ENCODE measurements at places on chromosomes 1 and 21.

DNA sequence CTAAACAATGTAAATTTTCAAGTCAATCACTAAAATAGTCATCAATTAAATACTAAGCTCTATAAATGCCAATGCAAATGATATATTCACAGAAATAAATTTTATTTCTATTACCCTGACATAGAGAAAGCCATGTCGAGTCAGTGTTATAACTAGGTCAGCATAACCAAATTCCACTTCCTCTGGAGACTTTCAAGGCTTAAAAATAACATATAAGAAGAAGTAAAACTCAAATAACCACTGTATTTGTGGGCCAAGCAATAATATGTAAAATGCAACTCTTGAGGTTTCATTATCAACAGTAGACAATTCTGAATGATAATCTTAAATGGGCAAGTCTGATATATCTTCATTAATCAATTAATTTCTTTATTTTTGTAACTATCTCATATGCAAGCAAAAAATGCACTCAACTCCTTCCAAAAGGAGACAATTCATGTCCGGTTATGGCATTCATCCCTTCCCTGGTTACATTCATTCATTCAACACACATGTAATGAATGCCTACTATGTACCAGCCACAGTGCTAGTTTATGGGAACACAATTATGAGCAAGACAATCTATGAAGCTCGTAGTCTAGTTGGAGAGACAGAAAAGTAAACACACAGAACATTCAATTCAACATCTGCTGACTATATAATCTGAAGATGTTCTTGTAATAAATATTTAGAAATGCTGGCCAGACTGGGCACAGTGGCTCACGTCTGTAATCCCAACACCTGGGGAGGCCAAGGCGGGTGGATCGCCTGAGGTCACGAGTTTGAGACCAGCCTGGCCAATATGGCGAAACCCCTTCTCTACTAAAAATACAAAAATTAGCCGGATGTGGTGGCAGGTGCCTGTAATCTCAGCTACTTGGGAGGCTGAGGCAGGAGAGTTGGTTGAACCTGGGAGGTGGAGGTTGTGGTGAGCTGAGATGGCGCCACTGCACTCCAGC, 37.1 kb upstream of the CAP1 start:
- no peaks in the 10 kb centered on the region for H3K27me3 ChIP-seq
- H3K27ac ChIP-seq: no peak overlapping the region
- H3K4me3 ChIP-seq: no peak overlapping the region
- no peaks in the 10 kb centered on the region for H3K4me1 ChIP-seq
- no peaks in the 10 kb centered on the region for H3K36me3 ChIP-seq
- DNase-seq: no peak

DNA sequence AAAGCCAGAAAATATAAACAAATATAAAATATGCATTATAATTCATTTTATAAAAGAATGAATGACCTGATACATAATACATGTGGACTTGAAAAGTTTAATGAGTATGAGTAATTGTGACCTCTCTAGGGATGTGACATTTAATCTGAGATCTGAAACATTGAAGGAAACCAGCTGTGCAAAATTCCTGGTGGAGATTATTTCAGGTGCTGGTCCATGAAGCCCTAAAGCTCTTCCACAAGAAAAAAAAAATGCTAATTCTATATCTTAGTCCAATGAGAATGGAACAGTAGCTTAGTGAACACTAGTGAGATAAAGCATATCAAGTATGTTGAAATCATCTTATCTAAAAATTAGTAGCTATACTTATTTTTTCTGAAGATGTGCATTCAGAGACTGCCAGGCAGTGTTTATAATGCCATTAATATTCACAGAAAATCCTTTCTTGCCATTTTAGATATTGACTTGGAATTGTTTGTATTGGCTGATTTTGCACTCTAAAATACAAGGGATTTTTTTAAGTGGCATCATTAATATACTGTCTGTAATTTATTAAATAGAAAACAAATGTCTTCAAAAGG, 1485.9 kb downstream of the PLA2G4A start:
- no peaks in the 10 kb centered on the region for H3K27me3 ChIP-seq
- H3K4me3 ChIP-seq: no peak overlapping the region

DNA sequence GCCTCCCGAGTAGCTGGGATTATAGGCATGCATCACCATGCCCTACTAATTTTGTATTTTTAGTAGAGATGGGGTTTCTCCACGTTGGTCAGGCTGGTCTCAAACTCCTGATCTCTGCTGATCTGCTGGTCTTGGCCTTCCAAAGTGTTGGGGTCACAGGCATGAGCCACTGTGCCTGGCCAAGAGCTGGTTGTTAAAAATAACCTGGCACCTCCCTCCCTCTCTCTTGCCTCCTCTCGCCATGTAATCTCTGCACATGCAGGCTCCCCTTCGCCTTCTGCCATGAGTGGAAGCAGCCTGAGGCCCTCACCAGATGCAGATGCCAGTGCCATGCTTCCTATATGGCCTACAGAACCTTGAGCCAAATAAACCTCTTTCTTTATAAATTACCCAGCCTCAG, 74.7 kb upstream of the TLR5 start:
- DNase-seq: no peak
- no peaks in the 10 kb centered on the region for H3K4me1 ChIP-seq
- H3K4me3 ChIP-seq: no peak overlapping the region
- no peaks in the 10 kb centered on the region for H3K36me3 ChIP-seq
- H3K27me3 ChIP-seq: no peaks in the 10 kb centered on the region

DNA sequence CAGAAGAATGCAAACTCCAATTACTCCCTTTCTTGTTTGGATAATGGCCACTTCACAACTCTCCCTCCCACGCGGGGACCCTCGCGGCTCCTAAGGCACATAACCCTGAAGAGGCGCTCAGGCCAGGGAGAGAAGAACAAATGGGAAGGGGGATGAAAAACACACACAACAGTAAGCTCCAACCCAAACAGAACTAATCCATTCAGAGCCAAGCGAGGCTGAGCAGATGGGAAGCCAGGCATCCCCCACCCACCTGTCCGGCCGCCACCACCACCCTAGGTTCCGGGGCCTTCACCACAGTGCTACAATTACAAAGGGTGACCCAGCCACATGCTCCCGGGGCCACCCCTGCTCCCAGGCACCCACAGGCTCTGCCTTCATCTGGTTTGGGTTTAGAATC, 101.5 kb downstream of the MRPL37 start:
- H3K27ac ChIP-seq: no peak overlapping the region
- no peaks in the 10 kb centered on the region for H3K36me3 ChIP-seq
- DNase-seq: no peak
- no peak overlapping the region for H3K4me3 ChIP-seq
- no peaks in the 10 kb centered on the region for H3K27me3 ChIP-seq

- H3K4me1 ChIP-seq: no peaks in the 10 kb centered on the region
- H3K4me3 ChIP-seq: no peak overlapping the region
- H3K27ac ChIP-seq: no peak overlapping the region
- H3K27me3 ChIP-seq: no peaks in the 10 kb centered on the region
- no peak for DNase-seq
Measured at GRCh38 chr21:39117440-39117970, 65.7 kb downstream of the PSMG1 start.

DNA sequence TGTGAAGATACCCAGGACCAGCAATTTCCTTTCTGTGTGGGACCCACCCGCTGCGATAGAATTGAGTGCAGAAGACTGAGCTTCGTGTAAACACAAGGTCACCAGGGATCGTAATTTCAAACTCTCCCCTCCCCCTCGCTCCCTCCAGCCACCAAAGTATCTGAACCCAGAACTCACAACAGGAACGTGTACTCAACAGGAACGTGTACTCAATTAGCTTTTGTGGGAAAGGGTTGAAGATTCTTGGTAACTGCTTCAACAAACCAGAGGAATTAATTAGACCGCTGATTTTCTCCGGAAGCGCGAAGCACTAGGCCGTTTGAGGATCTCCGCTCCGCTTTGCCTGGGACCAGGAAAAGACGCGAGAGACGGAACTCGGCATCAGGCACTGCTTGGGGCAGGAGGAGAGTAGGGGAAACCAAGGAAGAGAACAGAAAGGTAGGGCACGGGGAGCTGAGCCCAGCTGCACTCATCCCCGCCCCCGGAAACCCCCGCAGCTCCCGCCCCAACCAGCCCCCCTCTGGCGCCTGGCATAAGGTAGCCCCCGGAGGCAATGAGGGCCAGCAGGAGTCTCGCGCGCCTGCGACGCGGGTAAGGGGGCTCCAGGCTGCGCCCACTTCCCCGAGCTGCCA, 453 bp downstream of the DRAM2 start:
- H3K27ac ChIP-seq: peak overlapping the region; percentile 99
- no peaks in the 10 kb centered on the region for H3K36me3 ChIP-seq
- H3K4me3 ChIP-seq: peak overlapping the region; percentile 94
- no peaks in the 10 kb centered on the region for H3K27me3 ChIP-seq
- no peak for DNase-seq

- H3K36me3 ChIP-seq: no peaks in the 10 kb centered on the region
- no peak within 1 kb of the TSS for H3K27ac ChIP-seq
- no peak within 1 kb of the TSS for H3K4me3 ChIP-seq
- H3K4me1 ChIP-seq: no peaks in the 10 kb centered on the region
- DNase-seq: no peak
Measured at GRCh38 chr1:34754964-34755637, at the start of gene GJB5. Gene GJB5 (plus strand): TSS chr1:34755047. CDS start chr1:34757331, 2,284 bp downstream.

DNA sequence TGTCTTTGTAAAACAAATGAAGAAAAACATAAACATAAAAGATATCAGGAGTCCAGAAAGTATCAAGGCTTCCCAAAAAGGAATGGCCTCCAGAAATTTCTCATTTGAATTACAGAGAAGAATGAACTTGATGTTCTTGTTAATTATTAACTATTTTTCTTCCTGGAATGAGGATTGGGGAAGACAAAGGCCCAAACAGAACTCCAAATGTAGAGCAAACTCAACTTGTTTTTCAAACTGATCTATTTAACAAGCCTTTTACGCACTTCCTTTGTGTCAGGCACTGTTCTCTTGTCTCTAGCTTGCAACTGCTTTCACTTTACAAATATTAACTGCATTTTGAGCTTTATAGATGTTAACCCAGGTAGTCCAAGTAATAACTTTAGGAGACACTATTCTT, 45.5 kb downstream of the LAMC2 start:
- no peak overlapping the region for H3K4me3 ChIP-seq
- no peaks in the 10 kb centered on the region for H3K36me3 ChIP-seq
- DNase-seq: no peak
- no peaks in the 10 kb centered on the region for H3K27me3 ChIP-seq
- no peak overlapping the region for H3K27ac ChIP-seq

- no peaks in the 10 kb centered on the region for H3K4me1 ChIP-seq
- no peaks in the 10 kb centered on the region for H3K27me3 ChIP-seq
- DNase-seq: no peak
Measured at GRCh38 chr1:107294686-107295085, 153.8 kb downstream of the NTNG1 start.

GRCh38 chr1:39387452-39387851, 104.0 kb upstream of the BMP8A start:
- H3K27me3 ChIP-seq: no peaks in the 10 kb centered on the region
- H3K4me1 ChIP-seq: peaks cover 3% of the 10 kb centered on the region
- DNase-seq: no peak

DNA sequence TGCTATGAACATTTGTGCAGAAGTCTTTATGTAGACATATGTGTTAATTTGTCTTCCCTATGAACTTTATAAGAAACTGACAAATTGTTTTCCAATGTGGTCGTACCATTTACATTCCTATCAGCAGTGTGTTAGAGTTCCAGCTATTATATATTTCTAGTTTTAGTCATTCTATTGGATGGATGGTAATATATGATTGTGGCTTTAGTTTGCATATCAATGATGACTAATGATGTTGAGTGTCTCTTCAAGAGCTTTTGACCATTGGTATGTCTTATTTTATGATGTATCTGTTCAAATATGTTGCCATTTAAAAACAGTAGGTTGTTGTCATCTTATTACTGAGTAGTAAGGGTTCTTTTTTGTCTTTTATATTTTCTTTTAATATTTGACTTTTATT, 16.2 kb upstream of the ZNF326 start:
- no peak overlapping the region for H3K27ac ChIP-seq
- H3K36me3 ChIP-seq: no peaks in the 10 kb centered on the region
- peaks cover 37% of the 10 kb centered on the region for H3K4me1 ChIP-seq
- no peak for DNase-seq

DNA sequence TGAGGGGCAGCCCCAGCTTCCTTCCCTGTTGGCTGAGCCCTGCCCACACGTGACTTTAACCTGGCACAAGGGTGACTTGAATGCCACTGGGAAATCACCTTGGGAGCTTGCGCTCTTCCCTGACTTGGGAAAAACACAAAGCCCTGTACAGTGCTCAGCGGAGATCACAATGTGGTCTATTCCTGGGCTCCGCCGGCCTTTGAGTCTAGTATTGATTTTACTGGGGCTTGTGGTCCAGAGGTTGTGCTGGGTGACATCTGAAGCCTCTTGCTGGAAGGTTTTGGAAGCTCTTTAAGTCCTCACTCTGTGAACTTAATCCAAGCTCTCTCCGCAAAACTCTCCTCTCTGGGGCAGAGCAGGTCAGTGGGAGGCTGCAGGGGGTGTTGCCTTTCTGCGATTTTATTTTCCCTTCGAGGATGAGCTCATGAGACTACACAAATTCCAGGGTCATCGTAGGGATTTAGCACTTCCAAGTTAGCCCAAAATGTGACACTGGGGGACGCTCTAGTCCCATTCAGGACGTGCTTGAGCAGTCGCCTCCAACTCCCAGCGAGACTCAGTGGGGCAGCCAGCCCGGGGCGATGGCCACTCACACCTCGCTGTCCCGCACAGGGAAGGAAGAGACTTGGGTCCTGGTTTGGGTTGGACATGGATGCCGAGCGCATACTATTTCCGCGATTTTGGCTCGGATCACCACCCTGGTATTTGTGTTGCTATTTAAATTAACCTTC, 291.9 kb upstream of the AJAP1 start:
- DNase-seq: no peak
- no peaks in the 10 kb centered on the region for H3K27me3 ChIP-seq
- H3K4me3 ChIP-seq: no peak overlapping the region
- no peaks in the 10 kb centered on the region for H3K4me1 ChIP-seq
- no peak overlapping the region for H3K27ac ChIP-seq
- no peaks in the 10 kb centered on the region for H3K36me3 ChIP-seq

- no peak for DNase-seq
- H3K4me3 ChIP-seq: no peak overlapping the region
- H3K4me1 ChIP-seq: peaks cover 74% of the 10 kb centered on the region
- no peaks in the 10 kb centered on the region for H3K36me3 ChIP-seq
- H3K27me3 ChIP-seq: no peaks in the 10 kb centered on the region
Measured at GRCh38 chr1:8661185-8662110, 156.0 kb downstream of the RERE start.

- H3K4me1 ChIP-seq: peaks cover 31% of the 10 kb centered on the region
- H3K27ac ChIP-seq: peak overlapping the region; percentile 90
- no peak overlapping the region for H3K4me3 ChIP-seq
- no peaks in the 10 kb centered on the region for H3K36me3 ChIP-seq
- no peak for DNase-seq
Measured at GRCh38 chr1:115331558-115332331, 6.3 kb downstream of the NGF start.

DNA sequence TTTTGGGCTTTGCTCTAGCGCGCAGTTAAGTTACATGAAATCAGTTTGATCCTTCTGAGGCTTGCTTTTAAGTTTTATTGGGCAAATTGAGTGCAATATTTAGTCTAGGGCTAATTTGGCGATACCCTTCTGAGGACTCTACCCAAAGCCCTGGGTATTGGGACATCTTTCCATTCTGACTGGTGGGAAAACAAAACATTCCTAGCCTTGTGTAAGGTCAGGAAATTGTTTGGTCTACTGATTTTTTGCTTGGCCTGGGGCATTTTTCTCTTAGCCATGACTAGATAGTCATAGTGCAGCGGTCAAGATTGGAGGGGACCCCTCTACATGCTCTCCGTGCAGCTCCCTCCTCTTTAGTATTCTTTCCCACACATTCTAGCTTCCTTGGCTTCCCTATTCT, 189.6 kb upstream of the PTGFR start:
- H3K27me3 ChIP-seq: no peaks in the 10 kb centered on the region
- H3K4me1 ChIP-seq: no peaks in the 10 kb centered on the region
- H3K4me3 ChIP-seq: no peak overlapping the region

Measured in tibial nerve (tissue), 4 donors.